ENCODE measurements at places on chromosomes 6 and 20. TPM values are rescaled to one million over a fixed set of nuclear protein-coding genes. Genes with fewer than 3 reads are reported as not detected.

MROH8 gene
- 1.2 TPM for total RNA-seq

KCNB1 gene
- under 0.01 TPM for total RNA-seq

LAMA2 gene
- 67.5 TPM for total RNA-seq

TMEM74B gene
- not detected for total RNA-seq

BPIFA1 gene
- not detected for total RNA-seq

MLIP gene
- not detected for total RNA-seq

DPPA5 gene
- total RNA-seq = not detected
